Suprapubic skin (tissue), 4 donors: ENCODE measurements at places on chromosomes 4 and X. TPM values are rescaled to one million over a fixed set of nuclear protein-coding genes. Genes with fewer than 3 reads are reported as not detected.

The USP26 gene
- not detected for total RNA-seq

The OPN1LW gene
- not detected for total RNA-seq

The HTR2C gene
- total RNA-seq = not detected

The ATP6AP2 gene
- total RNA-seq = 76.8 TPM

The SPANXC gene
- total RNA-seq = not detected

The PYURF gene
- total RNA-seq = 79.3 TPM

The PHEX gene
- total RNA-seq = 0.30 TPM

The KLKB1 gene
- total RNA-seq = not detected

The ZNF185 gene
- total RNA-seq = 64.8 TPM

The G3BP2 gene
- 62.0 TPM for total RNA-seq

The LRIT3 gene
- total RNA-seq = 2.2 TPM

- peak within 1 kb of the TSS; percentile 64 for H3K4me3 ChIP-seq
- H3K27ac ChIP-seq = peak within 1 kb of the TSS; percentile 84
- H3K4me1 ChIP-seq = peaks cover 16% of the 10 kb centered on the region
- no peaks in the 10 kb centered on the region for H3K27me3 ChIP-seq
- no peaks in the 10 kb centered on the region for H3K36me3 ChIP-seq
These were observed at the start of gene MAMLD1 for GRCh38 chrX:150362599-150363481. Gene MAMLD1 (plus strand): TSS chrX:150363317. CDS start chrX:150445517, 82,200 bp downstream.

DNA sequence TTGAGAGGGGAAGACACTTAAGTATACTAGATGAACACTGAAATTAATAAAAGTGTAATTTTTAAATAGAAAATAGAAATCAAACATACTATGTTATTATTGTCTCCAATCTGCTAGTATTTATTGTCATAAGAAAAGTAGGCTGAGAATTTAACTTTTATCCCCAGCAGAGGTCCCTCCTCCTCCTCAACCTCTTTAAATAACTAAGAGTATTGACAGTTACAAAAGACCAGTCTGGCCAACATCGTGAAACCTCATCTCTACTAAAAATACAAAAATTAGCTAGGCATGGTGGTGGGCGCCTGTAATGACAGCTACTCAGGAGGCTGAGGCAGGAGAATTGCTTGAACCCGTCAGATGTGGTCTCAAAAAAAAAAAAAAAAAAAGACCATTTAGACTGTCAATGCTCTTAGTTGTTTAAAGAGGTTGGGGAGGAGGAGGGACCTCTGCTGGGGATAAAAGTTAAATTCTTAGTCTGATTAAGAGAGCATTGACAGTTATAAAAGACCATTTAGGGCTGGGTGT is 4.2 kb downstream of the SLC30A9 start:
- H3K27ac ChIP-seq = no peak overlapping the region
- DNase-seq = no peak
- no peaks in the 10 kb centered on the region for H3K27me3 ChIP-seq
- no peaks in the 10 kb centered on the region for H3K36me3 ChIP-seq

GRCh38 chrX:154738011-154738738 is 12.7 kb downstream of the GAB3 start:
- H3K27ac ChIP-seq = no peak overlapping the region
- H3K4me3 ChIP-seq = no peak overlapping the region
- DNase-seq = no peak
- no peaks in the 10 kb centered on the region for H3K27me3 ChIP-seq

DNA sequence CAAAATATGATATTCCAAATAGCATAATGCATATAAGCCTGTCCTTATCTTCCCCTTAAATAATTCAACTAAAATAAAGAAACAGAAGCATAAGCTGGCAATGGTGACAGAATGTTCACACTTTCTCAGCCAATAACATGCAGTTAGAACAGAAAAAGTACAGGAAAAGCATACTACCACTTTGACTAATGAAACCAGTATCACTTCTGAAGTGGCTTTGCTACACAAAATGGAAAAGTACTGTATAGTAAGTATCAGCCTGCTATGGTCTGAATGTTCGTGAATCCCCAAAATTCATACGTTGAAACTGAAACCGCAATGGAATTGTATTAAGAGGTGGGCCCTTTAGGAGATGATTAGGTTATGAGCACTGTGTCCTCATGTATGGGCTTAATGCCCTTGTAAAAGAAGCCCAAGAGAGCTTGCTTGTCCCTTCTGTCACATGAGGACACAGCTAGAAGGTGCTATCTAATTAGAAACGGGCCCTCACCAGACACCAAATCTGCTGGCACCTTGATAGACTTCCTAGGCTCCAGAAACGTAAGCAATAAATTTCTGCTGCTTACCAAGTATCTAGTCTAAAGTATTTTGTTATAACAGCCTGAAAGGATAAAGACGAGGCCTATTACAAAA is 102.6 kb downstream of the PRDM5 start:
- no peaks in the 10 kb centered on the region for H3K27me3 ChIP-seq
- no peaks in the 10 kb centered on the region for H3K36me3 ChIP-seq
- DNase-seq = no peak
- H3K4me1 ChIP-seq = no peaks in the 10 kb centered on the region
- H3K27ac ChIP-seq = no peak overlapping the region
- H3K4me3 ChIP-seq = no peak overlapping the region

- no peak overlapping the region for H3K27ac ChIP-seq
- DNase-seq = no peak
- no peaks in the 10 kb centered on the region for H3K36me3 ChIP-seq
- H3K4me3 ChIP-seq = no peak overlapping the region
- H3K27me3 ChIP-seq = no peaks in the 10 kb centered on the region
- no peaks in the 10 kb centered on the region for H3K4me1 ChIP-seq
These were observed 897.5 kb upstream of the AGA start for GRCh38 chr4:178339769-178340168.

DNA sequence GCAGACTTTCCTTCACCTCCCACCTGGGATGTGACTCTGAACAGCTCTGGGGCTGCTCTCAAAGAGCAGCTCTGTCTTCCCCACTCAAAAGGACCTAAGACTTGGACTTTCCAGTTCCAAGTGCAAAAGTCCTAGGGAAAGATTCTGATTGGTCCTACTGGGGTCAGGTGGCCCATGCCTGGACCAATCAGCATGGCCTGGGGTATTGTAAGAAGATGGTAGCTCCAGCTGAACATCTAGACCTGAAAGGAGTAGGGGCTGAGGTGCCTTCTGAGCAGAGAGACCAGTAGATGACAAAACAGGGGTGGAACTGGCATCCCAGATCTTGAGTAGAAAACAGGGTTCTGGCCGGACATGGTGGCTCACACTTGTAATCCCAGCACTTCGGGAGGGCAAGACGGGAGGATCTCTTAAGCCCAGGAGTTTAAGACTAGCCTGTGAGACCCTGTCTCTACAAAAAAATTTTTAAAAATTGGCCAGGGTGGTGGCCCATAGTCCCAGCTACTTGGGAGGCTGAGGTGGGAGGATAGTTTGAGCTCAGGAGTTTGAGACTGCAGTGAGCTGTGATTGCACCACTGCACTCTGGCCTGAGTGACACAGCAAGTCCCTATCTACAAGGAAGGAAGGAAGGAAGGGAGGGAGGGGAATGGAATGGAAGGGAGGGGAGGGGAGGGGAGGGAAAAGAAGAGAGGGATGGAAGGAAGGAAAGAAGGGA is 27.4 kb upstream of the MRFAP1 start:
- no peaks in the 10 kb centered on the region for H3K27me3 ChIP-seq
- H3K4me3 ChIP-seq = no peak overlapping the region
- DNase-seq = no peak
- no peaks in the 10 kb centered on the region for H3K4me1 ChIP-seq
- no peak overlapping the region for H3K27ac ChIP-seq

GRCh38 chr4:68905598-68905938 is 46.0 kb downstream of the UGT2A3 start:
- H3K27ac ChIP-seq = peak overlapping the region; percentile 74
- DNase-seq = no peak
- H3K4me1 ChIP-seq = peaks cover 7% of the 10 kb centered on the region
- H3K27me3 ChIP-seq = no peaks in the 10 kb centered on the region
- peak overlapping the region; percentile 15 for H3K4me3 ChIP-seq

- H3K4me3 ChIP-seq = no peak overlapping the region
- H3K4me1 ChIP-seq = peaks cover 4% of the 10 kb centered on the region
- H3K36me3 ChIP-seq = no peaks in the 10 kb centered on the region
- H3K27ac ChIP-seq = no peak overlapping the region
These were observed 105.1 kb upstream of the CPEB2 start for GRCh38 chr4:14897217-14897616.

DNA sequence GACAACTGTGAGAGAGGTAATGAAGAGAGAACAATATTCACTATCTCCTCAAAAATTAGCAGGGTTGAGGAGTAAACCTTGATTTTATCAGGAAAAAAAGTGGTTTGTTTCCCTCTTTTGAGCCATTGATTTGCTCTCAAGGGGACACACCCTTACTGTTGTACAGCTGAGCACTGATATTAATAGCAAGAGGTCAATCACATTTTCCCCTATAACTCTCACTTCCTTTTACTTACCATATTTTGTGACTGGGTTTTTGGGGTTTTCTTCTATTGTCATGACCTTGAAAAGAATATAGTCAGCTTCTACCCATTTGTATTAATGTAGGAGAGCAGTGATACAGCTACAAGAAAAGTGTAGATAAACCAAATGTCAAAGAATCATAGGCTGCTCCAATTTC is 70.2 kb upstream of the LONRF3 start:
- no peaks in the 10 kb centered on the region for H3K27me3 ChIP-seq
- H3K27ac ChIP-seq = no peak overlapping the region
- no peaks in the 10 kb centered on the region for H3K36me3 ChIP-seq
- no peak overlapping the region for H3K4me3 ChIP-seq
- H3K4me1 ChIP-seq = no peaks in the 10 kb centered on the region
- DNase-seq = no peak

GRCh38 chr4:2489081-2489805 is 20.3 kb downstream of the RNF4 start:
- DNase-seq = no peak
- no peak overlapping the region for H3K4me3 ChIP-seq
- peaks cover 38% of the 10 kb centered on the region for H3K36me3 ChIP-seq
- H3K27ac ChIP-seq = no peak overlapping the region

DNA sequence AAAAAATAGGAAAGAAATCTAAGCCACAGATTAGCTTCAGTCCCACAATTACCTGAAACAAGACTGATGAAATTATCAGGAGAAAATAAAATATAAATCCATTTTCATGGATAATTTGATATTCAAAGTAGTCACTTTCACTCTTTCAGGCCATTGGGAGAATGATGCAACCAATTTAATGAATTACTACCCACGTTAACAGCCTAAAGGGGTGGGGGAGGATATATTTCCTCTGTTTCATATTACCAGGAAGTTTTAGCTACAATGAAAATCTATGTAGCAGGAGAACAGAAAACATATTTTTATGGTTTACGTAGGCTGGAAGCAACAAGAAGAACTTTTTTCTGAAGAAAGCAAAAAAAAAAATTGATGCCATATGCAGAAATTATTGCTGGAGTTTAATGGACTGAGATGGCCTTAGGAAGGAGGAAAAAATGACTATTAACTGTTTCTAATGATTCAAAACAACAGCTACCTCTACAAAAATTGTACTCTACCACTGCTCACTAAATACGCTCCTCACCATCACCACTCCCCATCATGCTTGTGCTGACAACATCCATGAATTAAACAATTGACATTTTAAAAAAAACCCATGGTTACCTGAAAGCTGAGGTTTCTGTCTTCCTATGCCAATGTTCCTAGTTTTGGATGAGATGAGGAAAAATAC is 100.9 kb downstream of the CXXC4 start:
- no peak for DNase-seq
- H3K4me3 ChIP-seq = peak overlapping the region; percentile 11
- H3K36me3 ChIP-seq = no peaks in the 10 kb centered on the region
- H3K4me1 ChIP-seq = peaks cover 11% of the 10 kb centered on the region
- no peak overlapping the region for H3K27ac ChIP-seq

- DNase-seq = peak; percentile 82
- H3K4me1 ChIP-seq = peaks cover 59% of the 10 kb centered on the region
- no peaks in the 10 kb centered on the region for H3K36me3 ChIP-seq
- H3K27ac ChIP-seq = peak overlapping the region; percentile 84
These were observed 951 bp downstream of the SH3BP2 start for GRCh38 chr4:2793586-2794485.

DNA sequence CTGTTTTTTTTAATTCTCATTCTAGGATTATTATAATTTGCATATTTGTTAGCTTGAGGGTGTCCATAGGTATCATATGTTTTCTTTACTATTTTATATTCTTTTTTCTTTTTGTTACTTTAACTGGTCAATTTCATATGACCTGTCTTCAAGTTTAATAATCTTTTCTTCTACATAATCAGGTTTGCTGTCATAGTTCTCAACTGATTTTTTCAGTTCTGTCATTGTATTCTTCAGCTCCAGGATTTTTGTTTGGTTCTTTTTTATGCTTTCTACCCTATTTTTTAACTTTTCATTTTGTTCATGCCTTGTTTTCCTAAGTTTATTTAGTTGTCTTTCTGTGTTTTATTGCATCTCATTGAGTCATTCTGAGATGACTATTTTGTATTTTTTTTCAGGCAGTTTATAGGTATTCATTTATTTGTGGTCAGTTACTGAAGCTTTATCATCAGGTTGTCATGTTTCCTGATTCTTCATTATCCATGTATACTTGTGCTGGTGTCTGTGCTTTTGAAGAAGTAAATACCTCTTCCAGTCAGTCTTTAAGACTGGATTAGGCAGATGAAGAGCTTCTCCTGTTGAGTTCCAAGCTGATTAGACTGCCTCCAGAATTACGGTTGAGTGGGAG is 220.3 kb upstream of the VEGFC start:
- H3K4me1 ChIP-seq = no peaks in the 10 kb centered on the region
- no peaks in the 10 kb centered on the region for H3K27me3 ChIP-seq
- H3K27ac ChIP-seq = no peak overlapping the region
- DNase-seq = no peak

DNA sequence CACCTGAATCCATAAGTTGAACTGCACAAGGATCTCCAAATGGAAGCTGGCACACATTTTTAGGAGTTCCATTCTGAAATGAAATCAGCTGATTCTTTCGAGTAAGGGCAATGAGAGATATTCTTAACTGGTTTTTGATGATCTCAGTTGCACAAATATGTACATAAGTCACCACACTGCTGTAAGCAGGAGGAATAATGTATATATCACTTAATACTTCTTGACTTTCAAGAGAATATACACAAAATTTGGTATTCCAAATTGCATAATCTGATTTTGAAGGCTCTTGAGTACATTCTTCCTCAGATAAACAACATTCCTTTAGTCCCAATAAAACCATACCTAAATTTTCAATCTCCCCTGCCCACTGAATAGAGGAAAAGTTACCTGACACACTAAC is 8.2 kb downstream of the FANCB start:
- no peaks in the 10 kb centered on the region for H3K36me3 ChIP-seq
- H3K4me1 ChIP-seq = no peaks in the 10 kb centered on the region
- no peak overlapping the region for H3K4me3 ChIP-seq
- no peak overlapping the region for H3K27ac ChIP-seq
- DNase-seq = no peak

GRCh38 chrX:47129899-47130358 is 14.6 kb downstream of the NDUFB11 start:
- no peak for DNase-seq
- no peaks in the 10 kb centered on the region for H3K27me3 ChIP-seq
- no peaks in the 10 kb centered on the region for H3K36me3 ChIP-seq
- H3K27ac ChIP-seq = peak overlapping the region; percentile 79
- H3K4me3 ChIP-seq = peak overlapping the region; percentile 56
- peaks cover 6% of the 10 kb centered on the region for H3K4me1 ChIP-seq
